Activated CD8-positive, alpha-beta memory T cell treated with anti-CD3 and anti-CD28 coated beads, Interleukin-2, amount 10 ng/mL, durations not matched to agents 7 days and 5 days (primary cell): ENCODE measurements at places on chromosomes 3 and 15. TPM values are rescaled to one million over a fixed set of nuclear protein-coding genes. Genes with fewer than 3 reads are reported as not detected.
A peak's percentile ranks its signal among the peaks of the same experiment; 100 is the strongest.

DNA sequence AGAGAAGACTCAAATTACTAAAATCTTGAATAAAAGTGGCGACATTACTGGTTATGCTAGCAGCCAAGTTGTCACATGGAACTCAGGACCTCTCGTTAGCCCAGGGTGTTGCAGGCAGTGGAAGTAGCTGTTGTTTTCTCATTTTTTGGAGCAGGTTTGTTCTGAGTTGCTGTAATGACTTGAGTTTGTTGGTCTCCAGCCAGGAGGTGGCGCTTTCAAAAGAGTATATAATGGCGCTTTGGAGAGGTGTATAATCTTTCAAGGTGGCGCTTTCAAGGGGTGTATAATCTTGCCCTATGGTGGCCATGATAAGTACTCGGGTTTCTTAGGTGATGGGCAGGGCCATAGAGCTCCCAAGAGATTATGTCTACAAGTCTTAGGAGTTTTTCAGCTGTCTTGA lies 632.7 kb downstream of the NTRK3 start:
- no peaks in the 10 kb centered on the region for H3K36me3 ChIP-seq
- H3K27me3 ChIP-seq = peaks cover 5% of the 10 kb centered on the region
- no peak overlapping the region for H3K4me3 ChIP-seq
- H3K4me1 ChIP-seq = no peaks in the 10 kb centered on the region

- H3K27ac ChIP-seq = no peak overlapping the region
- H3K4me3 ChIP-seq = no peak overlapping the region
- no peak for DNase-seq
- H3K36me3 ChIP-seq = no peaks in the 10 kb centered on the region
These were observed 9.7 kb upstream of the ARHGEF26 start for GRCh38 chr3:154111365-154111935.

DNA sequence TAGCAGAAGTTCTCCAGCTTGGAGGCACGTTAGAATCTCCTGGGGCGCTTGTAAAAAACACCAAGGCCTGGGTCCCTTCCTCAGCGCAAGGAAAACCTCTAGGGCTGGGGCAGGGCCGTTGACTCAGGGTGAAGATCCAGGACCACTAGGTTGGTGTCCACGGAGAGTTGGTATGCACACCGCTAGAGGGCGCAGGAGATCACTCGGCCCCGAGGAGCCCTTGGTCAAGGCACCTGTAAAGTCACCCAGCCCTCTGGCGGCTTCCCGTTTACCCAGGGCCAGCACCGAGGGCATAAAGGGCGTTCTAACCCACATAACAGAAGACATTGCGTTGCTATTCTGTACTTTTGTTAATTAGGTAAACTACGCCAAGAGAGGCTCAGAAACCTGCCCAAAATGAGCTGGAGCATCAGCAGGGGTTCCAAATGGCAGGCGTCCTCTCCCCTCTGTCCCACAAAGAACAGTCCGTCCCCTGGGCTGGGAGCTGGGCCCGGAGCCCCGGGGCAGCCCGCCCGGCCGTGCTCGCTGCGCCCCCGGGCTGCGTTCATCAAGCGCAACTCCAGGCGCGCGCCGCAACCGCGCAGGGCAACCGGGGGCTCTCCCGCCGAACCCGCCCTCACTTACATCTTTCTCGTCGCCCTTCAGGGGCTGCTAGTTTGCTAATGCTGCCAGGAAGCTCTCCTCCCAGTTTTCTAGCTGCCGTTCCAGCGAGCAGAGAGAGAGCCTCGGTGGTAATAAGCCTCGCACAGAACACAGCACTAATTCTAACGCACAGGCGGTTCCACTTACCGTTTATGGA lies 332.1 kb downstream of the ARRDC4 start:
- H3K27ac ChIP-seq = no peak overlapping the region
- no peaks in the 10 kb centered on the region for H3K36me3 ChIP-seq
- no peak overlapping the region for H3K4me3 ChIP-seq
- H3K27me3 ChIP-seq = peaks cover 7% of the 10 kb centered on the region
- no peaks in the 10 kb centered on the region for H3K4me1 ChIP-seq

GRCh38 chr3:13954741-13955483 lies 75.0 kb upstream of the WNT7A start:
- H3K4me1 ChIP-seq = no peaks in the 10 kb centered on the region
- DNase-seq = no peak
- peaks cover 2% of the 10 kb centered on the region for H3K27me3 ChIP-seq
- no peaks in the 10 kb centered on the region for H3K36me3 ChIP-seq

LMOD3 gene
- not detected for total RNA-seq

GRCh38 chr15:74367296-74367854 lies at the start of gene CYP11A1:
Gene CYP11A1, minus strand, starts transcription at chr15:74367646. Its CDS starts 61 bp downstream, at chr15:74367585.
- H3K27ac ChIP-seq = no peak within 1 kb of the TSS
- DNase-seq = no peak
- H3K4me3 ChIP-seq = no peak within 1 kb of the TSS

CLDN18 gene
- total RNA-seq = not detected

EXD1 gene
- total RNA-seq = not detected

DNA sequence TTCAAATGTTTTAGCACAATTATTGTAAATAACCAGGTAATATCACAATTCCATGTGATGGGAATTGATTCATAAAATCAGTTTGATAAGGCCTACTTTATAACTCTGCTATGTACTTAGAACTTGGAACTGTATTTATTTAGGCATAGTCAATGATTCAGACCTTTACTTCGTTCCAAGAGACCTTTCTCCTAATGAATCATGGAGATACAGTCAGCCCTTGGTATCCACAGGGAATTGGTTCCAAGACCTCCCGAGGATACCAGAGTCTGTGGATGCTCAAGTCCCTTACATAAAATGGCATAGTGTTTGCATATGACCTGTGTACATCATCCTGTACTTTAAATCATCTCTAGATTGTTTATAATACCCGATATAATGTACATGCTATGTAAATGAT lies 60.8 kb upstream of the UMPS start:
- peaks cover 22% of the 10 kb centered on the region for H3K4me1 ChIP-seq
- no peak overlapping the region for H3K4me3 ChIP-seq
- H3K36me3 ChIP-seq = peaks cover 7% of the 10 kb centered on the region
- no peak overlapping the region for H3K27ac ChIP-seq
- H3K27me3 ChIP-seq = peaks cover 7% of the 10 kb centered on the region

GRCh38 chr3:190865828-190866227 lies 3.3 kb upstream of the GMNC start:
- no peak overlapping the region for H3K4me3 ChIP-seq
- H3K36me3 ChIP-seq = no peaks in the 10 kb centered on the region
- no peak for DNase-seq
- no peak overlapping the region for H3K27ac ChIP-seq

DNA sequence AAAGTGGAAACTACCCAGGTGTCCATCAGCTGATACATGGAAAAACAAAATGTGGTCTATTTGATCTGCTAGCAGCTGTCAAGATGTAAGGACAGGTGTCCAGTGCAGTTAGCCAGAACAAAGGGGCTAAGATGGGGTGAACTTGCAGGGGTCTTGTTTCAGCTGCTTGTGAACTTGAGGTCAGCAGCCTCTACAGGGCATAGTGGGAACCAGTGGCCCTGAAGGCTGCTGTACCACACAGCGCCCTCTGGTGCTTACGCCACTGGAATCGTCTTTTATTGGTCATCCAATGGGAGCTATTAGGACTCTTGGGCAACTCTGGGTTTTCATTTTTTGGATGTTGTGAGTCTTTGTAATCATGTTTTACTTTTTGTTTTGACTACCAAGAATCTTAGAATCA lies 62.2 kb upstream of the CTSH start:
- DNase-seq = peak; percentile 77
- H3K4me1 ChIP-seq = peaks cover 13% of the 10 kb centered on the region
- no peak overlapping the region for H3K4me3 ChIP-seq
- H3K27ac ChIP-seq = no peak overlapping the region
- H3K27me3 ChIP-seq = peaks cover 6% of the 10 kb centered on the region
- no peaks in the 10 kb centered on the region for H3K36me3 ChIP-seq
